ENCODE measurements at places on chromosomes 13 and 19.
A peak's percentile ranks its signal among the peaks of the same experiment; 100 is the strongest.

GRCh38 chr13:27920677-27921420 is 1.0 kb downstream of the PDX1 start:
- DNase-seq, result no peak

GRCh38 chr13:99124794-99125316 is 75.8 kb upstream of the UBAC2 start:
- no peak for DNase-seq

- DNase-seq, result peak; percentile 33
These were observed 9.1 kb downstream of the SPACA6 start for GRCh38 chr19:51702103-51702824.

GRCh38 chr19:41193430-41194156 is 574 bp downstream of the CYP2S1 start:
- no peak for DNase-seq

- no peak for DNase-seq
These were observed 50.7 kb upstream of the PNMA8B start for GRCh38 chr19:46546194-46546896.

Measured in activated CD4-positive, alpha-beta T cell treated with anti-CD3 and anti-CD28 coated beads for 24 hours (primary cell).